ENCODE measurements at places on chromosomes 5 and 9.

DNA sequence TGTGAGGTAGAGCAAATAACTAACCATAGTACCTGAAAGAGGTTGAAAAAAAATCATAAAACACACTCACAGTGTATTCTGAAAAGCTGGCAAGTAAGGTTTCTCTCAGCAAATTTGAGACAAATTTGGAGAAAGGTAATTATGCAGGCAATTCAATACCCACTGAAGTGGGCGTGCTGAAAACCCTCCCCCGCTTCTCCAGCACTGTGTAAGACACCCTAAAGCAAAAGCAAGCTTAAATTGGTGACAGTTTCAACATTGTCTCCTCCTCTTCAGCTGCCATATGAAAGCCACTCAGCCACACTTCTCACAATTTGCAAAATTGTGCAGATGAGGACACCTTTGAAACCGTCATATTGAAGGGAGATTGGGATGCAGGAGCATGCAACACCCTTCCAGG, 322.3 kb upstream of the CDH6 start:
- DNase-seq: no peak

DNA sequence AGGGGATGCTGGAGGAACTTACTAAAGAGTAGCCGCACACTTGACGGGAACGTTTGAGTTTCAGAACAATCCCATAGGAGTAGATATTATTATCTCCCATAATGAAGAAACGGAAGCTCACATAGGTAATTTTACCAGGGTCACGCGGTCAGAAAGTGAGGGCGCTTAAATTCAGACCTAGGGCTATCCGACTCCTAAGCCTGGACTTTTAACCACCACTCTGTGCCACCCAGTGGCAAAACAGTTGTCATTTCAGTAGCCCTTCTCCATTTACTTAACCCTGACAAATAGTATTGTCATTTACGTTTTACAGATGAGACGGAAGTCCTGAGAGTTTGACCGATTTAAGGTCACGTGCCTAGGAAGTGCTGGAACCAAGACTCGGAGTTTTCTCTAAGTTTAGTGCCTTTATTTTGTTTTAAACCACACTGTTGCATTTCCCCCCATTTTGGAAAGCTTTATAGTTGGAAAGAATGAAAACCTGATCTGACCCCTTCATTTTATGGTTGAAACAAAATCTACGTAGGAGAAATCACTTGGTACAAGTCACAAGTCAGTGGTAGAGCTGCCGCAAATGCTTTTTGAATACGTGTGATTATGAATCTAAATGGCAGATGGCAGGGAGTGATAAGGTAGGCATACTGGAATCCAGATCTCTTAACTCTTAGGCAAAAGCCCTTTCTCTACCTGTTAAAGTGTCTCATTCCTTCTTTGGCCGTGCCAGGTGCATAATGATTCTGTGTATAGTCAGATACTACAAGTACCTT, 650 bp downstream of the MRRF start:
- peak; percentile 60 for DNase-seq

DNA sequence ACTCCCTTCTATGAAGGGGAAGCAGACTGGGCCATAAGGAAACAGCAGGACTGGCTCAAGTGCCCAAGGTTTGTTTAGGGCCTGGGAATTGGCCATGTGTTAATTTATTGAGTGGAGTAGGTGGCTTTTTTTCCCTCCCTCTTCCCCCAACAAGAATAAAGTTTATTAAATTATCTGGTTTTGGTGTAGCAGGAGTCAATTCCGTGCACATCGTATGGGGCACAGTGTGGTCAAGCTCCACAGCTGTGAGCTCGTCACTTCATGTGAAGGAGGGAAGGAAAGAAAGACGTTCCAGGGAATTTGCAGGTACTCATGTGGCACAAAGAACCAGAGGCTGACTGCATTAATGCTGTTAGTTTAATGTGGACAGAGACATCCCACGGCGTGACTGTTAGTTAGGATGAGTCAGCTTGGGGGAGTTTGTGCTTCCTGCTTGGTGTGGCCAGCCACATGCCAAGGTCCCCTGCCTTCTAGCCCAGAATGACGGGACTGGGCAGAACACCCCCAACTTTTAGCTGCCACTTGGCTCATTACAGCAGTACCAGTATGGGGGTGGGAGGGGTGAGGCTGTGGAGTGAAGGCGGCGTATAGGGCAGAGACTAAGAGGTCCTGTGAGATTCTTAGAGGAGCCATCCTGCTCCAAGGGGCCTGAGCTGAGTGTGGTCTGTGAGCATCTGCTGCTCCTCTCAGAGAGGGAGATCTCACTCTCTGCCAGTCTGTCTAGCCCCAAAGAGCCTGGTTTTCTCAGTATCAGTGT, 33.2 kb downstream of the CSF1R start:
- DNase-seq: peak; percentile 9

GRCh38 chr9:98104445-98104881, 14.6 kb downstream of the TRIM14 start:
- no peak for DNase-seq

DNA sequence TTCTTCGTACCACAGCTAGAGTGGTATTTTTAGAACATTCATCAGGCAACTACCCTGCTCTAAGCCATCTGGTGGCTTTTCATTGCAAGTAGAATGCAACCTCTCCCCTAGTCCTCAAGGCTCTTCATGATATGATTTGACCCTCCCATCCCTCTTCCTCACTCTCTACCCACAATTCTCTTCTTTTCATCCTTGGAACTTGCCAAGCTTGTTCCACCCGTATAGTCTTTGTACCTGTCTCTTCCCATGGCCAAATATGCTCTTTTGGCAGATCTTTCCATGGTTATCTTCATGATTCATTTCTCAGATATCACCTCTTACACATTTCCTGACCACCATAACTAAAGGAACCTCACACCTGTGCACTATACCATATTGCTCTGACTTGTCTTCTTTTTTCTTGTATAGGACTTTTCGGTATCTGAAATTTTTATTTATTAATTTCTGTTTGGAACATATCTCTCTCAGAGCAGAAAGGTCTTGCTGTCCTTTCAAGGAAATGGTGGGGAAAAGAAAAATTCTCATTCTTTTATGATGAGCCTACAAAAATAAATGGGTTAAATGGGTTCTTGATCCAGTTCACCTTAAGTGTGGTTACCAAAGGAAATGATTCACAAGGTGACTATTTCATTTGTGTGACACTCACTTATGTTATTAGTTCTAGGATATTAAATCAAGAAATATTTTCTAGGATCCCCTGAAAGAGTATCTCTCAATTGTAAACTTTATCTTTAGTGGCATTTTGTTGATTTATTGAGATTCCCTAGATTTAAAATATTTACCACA, 3.7 kb upstream of the CD274 start:
- no peak for DNase-seq

DNA sequence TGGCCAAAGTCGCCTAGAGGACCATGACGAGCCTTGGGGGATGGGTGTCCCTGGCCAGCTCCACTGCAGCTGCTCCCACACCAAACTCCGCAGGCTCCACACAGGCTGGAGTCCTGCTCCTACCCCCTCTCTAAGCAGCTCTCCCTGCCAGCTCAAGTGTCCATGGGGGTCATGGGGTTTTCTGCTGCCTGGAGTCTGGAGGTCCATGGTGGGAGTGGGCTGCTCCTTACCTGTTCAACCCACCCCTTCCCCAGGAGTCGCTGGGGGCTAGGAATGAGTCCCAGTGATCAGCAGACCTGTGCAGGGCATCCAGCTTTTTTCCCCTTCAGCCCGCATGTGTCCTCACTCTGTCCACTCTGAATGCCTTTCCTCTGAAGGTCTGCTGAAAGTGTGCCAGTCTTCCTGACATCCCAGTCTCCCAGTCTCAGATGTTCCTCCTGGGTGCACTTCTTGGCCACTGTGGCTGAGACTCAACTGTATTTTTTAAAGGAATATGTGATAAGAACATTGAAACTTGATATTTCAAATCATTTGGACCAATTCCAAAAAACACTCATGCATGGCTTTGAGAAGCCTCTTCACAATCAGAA, 261.3 kb upstream of the ANKH start:
- no peak for DNase-seq

DNA sequence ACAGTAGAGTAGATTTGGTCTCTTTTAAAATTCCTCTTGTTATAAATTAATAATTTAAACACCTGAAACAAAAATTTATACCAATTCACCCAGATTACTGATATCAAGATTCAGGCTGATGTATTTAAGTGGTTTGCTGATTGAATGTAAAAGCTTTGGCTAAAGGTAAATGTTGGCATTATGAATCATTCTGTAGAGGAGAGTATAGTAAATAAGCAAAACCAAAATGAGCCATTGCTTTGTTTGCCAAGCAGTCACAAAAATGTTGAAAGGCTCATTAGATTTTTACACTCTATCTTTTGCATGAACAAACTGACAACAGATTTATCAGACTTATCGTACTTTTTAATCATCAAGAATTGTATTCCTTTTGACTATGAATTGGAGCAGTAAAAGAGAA, 332.6 kb downstream of the FAM170A start:
- DNase-seq: no peak

DNA sequence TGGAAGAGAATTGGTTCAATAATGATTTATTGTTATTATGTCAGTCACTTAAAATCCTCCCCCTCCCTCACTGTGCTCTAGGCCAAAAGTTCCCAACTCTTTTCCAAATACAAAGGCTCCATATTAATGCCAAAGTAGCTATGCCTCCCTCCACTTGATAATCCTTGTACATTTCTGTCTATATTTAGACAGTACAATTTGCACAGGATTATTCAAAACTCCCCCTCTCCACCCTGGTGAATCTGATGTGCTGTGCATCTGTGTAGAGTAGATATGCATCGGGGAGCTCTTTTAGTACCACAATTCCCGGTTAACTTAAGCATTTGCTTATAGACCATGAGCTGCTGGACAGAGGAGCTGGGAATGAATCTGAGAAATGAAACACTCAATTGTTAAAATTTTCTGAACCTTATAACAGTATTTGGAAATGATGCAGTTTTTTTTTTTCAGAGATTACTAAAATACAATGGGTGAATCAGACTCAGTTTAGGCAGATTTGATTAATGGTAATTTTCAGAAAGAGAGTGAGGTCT, 27.6 kb downstream of the GLRA1 start:
- no peak for DNase-seq

- no peak for DNase-seq
Measured at GRCh38 chr9:105114318-105114717, 130.1 kb upstream of the SLC44A1 start.

GRCh38 chr5:159412284-159413046, 82.2 kb upstream of the IL12B start:
- peak; percentile 31 for DNase-seq

DNA sequence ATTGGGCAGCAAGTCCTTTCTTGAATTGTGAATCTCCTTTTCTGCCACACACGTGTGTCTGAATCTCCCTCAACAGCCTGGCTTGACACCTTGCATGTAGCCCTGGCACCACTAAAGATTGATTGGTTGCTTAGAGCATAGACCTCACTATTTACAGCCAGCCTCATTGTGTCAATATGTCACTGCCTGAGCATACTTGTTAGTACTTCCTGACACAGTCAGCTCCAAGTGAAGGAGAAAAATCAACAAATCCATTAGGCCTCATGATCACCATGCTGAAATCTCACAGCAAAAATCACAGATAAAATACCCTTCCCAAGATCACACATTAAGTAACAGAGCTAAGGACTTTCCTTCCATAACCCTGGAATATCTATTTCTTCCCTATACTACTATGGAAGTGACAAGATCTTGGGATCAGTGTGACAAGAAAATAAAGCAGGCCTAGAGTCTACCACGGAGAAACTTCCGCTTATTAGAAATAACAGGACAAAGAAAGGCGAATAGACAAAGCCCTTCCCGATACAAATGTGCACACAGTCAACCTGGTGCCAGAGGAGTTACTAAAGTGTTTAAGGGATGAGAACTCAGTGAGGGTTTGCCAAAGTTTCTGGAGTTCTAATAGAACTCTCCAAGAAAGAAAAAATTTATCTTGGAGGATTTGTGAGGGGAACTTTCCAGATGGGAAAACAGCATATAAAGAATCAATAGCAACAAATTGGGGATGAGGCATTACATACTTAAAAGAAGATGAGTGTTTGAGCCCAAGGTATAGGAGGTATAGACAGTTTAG, 5.6 kb upstream of the ARL15 start:
- DNase-seq: no peak

- DNase-seq: peak; percentile 63
Measured at GRCh38 chr5:14417276-14417730, 164.3 kb upstream of the OTULINL start.

DNA sequence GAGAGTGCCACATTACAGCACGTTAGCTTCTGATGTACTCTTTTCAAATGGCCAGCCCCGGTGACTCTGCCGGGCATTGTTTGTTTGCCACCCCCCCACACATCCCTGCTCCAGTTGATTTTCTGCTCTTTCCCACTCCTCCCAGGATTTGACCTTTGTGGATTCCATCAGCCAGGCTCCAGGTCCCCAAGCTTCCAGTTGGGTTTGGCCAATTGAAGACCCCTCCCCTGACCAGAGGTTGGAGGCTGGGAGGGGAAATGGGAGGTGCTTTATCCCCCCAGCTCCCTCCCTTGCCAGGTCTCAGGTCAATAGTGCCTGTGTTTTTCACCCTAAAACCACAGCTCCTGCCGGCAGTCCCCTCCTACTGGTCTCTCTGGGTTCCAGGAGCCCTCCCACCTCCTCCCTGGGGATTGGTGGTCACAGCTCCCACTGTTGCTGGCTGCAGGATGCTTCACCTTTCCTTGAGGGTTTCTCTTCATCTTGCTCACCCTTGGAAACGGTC, 34.9 kb downstream of the IRF1 start:
- peak; percentile 69 for DNase-seq

DNA sequence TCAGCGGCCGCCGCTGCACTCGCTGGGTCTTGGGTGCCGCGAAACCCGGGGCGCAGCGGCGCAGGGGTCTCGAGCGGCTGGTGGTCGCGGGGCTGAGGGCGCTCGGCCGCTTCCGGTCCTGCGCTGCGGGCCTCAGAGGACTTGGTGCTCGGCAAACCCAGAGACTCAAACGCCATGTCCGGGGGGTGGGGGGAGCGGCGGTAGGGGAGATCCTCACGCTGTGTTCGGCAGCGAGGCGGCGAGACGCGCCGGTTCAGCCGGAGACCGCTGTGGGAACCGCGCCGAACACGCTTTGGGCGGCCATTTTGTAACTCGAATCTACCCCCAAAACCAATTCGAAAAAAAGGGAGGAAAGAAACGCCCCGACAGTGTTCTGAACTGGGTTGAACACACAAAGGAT, 317.5 kb upstream of the CDH18 start:
- peak; percentile 4 for DNase-seq

- no peak for DNase-seq
Measured at GRCh38 chr5:128212191-128212806, 128.7 kb downstream of the SLC12A2 start.

- DNase-seq: no peak
Measured at GRCh38 chr9:108855888-108856287, at the start of gene ACTL7B. Gene ACTL7B, minus strand, starts transcription at chr9:108855986. Its CDS starts 56 bp downstream, at chr9:108855930.

- DNase-seq: no peak
Measured at GRCh38 chr5:9409413-9409960, 136.4 kb downstream of the SEMA5A start.

GRCh38 chr9:806285-807156, 35.0 kb upstream of the DMRT1 start:
- peak; percentile 59 for DNase-seq

DNA sequence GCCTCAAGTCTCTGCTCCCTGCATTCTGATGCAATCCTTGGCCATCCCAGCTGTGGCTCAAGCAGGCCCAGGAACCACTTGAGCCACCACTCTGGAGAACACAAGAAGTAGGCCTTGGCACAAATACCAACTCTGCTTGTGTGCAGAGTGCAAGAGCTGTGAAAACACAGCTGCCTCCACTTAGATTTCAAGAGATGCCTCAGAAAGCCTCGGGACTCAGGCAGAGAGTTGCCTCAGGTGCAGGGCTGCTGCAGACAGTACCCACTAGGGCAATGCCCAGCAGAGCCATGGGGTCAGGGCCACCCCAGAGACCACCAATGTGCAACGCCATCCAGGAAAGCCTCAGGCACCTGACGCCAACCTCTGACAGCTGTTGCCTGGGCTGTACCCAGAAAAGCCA, 82.4 kb downstream of the FREM1 start:
- DNase-seq: no peak
